ENCODE measurements at places on chromosomes 6 and 20.

- DNase-seq = no peak
Measured at GRCh38 chr20:38197619-38198018, 32.5 kb upstream of the TGM2 start.

DNA sequence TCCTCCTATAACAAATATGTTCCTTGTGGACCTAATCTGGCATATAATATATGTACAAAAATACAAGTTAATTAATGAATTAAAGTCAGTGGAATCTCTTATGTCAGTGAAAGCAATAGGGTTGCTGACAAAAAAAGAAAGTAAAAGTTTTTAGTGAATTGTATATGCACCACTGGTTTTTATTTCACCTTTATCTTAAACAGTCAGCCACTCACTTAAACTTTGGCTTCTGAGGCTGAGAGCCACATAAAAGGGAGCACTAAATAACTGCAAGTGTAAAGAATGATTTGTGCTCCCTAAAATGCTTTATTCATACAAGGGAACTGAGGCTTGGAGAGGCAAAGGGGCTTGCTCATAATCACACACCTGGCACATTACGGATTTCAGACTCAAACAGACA, 9.9 kb upstream of the F13A1 start:
- no peak for DNase-seq

GRCh38 chr20:25023356-25023755, 30.8 kb upstream of the APMAP start:
- DNase-seq = no peak

GRCh38 chr6:3039384-3039783, 28.9 kb upstream of the RIPK1 start:
- DNase-seq = no peak

DNA sequence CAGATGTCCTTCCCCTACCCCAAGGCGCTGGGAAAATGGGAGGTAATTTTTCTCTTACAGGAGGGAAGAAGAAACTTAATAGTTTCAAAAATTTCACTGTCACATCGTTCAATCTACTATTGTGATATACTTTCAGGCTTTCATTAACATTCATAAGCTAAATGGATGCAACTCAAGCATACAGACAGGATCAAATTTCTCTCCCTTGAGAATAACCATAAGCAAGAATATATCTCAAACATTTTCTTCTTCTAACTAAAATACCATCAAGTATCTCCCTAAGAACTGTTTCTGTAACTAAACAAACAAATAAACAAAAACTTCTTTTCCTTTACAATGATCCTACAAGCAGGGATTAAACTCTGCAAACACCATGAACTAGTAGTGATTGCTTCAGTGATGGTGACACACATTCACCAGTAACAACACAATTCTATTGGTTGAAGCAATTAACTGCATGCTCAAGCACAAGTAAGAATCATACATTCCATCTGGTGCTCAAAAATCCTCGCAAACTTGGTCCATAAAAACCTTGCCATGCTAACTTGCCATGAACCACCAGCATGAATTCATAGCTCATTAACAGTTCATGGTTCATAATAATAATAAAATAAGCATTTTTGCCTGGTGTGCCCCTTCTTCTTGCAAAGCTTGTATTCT, 183.8 kb downstream of the PTPRK start:
- DNase-seq = no peak

GRCh38 chr6:80641591-80641990, 535.1 kb downstream of the BCKDHB start:
- DNase-seq = no peak

GRCh38 chr6:46011188-46012085, 4.2 kb downstream of the CLIC5 start:
- DNase-seq = no peak

DNA sequence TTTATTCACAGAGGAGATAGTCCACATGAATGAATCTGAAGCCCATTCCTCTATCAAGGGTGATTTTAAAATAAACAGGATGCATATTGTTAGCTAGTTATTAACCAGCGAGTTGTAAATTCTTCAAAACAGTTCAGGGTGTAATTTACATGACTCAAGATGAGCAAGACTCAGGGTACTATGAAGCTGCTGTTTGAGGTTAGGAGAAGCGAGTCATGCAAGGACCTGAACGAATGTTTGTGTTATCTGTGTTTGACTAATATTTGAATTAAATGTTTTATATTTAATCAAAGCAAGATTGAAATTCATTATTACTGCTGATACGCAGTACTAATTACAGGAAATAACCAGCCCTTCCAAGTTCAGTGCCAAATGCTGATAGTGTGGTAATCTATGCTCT, 191.1 kb downstream of the SAMD5 start:
- no peak for DNase-seq

DNA sequence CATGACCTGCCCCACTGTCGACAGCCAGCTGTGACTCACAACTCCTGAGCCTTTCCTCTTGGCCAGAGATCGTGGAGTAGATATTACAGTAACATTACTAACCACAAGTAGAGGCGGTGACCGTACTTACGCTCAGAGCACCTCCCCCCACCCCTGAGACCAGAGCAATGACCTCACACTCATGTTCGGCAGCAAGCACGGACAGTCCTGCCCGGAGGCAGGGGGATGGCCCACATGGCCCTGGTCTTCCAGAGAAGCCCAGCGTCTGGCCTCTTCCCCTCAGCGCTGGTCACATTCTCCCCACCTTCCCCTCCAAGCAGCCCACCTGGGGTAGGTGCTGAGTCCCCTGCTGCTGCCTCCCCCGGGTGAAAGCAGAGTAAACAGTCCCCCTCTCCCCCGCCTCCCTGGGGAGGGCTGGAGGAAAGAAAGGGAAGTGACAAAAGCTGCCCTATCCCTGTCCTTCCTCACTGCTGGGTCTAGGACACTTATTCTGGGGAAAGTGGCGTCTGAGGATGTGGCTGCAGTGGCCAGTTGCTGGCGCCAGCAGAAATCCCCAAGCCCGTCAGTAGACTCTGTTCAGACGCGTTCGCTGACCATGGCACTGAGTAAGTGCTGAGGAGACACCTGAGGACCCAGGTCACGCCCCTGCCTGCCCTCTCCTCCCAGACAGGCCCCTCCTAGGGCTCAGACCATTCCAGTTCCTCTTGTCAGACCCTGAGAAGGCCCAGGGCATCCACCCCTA, 68.5 kb downstream of the MRPL14 start:
- no peak for DNase-seq

DNA sequence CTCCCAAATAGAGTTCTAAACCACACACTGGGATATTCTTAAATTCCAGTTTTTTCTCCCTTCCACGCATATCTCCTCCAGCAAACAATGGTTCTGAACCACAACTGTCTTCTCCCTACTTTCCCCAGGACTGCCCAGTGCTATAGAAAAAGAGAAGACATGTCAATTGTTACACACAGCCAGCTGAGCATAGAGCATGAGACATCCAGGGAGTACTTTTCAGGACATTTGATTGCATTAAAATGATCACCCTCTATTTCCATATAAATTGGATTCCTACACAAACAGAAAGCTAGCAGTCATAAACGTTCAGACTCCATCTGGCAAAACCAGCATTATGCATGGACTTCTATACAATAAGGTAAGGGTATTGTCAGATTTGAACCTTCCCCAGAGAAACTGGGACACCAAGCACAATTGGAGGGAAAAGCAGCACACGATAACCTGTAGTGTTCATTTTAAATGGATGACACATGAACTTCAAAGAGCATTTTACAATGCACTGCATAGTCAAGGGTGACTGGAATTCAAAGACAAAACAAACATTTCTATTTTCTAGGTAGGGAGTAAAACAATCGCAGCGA, 93.1 kb upstream of the HEY2 start:
- DNase-seq = no peak

- DNase-seq = no peak
Measured at GRCh38 chr6:169906004-169906687, 154.7 kb downstream of the ERMARD start.

DNA sequence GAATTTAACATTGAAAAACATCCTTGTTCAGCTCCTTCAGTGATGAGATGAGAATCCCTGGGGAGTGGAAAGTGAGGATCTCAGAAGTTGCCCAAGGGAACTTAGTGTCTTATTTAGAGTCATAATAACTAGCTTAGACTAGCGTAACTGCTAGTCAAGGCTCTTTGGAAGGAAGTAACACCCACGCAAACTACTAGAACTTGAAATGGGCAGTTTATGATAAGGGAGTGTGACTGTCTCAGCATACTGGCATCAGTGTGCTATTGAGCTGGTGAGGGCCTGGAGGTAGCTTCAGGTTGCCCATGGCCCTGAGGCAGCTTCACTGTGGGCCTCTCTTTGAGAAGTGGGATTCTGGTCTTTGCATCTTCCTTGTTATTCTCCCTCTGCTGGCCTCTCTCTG, 40.1 kb downstream of the SLX4IP start:
- no peak for DNase-seq

DNA sequence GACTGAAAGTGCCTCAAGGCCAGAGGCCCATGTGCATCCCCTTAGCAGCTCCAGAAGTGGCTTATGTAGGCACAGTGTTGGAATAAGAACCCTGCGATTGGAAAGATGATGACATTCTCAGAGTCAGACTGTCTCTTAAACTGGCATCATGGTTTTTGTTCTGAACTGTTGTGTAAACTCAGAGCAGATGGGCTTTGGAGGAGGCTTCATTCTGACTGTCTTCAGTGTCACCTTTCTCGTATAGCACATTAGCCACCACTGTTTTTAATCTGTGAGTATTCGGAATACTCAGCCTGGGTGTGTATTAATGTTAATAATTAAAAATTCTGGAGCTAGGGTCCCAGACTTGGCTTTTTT, 140.9 kb downstream of the JARID2 start:
- no peak for DNase-seq

DNA sequence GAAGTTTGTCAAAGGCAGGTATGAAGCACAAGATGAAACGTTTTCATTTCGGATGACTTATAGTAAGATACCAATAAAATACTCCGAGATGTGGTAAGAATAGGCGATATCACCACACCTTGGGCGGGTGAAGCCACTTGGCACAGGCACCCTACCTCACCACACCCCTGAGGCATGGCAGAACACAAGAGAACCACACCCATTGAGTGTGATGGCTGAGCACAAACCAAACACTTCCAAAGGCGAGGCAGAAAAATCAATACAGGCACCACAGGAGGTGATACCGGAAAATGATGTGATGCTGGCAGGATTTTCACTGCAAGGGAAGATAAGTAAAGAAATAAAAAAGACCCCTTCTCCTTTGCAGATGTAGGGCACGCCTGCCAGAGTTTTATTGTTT, 332.9 kb upstream of the PRDM1 start:
- DNase-seq = no peak

DNA sequence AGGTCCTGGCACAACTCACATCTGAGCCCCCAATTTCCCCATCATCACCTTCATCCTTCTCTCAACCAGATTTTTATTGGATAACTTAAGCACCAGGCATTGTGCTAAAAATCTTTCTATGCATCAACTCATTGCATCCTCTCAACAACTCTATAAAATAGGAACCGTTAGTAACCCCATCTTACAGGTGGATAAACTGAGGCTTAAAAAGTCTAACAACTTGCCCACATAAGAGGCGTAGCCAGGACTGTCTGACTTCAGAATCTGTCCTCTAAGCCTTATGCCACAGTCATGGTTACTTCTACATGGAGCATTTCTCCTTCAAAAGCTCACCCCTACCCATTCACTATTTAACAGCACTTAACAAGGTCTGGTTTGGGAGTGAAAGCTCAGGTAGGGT, 51.1 kb downstream of the PPP1R16B start:
- DNase-seq = no peak

DNA sequence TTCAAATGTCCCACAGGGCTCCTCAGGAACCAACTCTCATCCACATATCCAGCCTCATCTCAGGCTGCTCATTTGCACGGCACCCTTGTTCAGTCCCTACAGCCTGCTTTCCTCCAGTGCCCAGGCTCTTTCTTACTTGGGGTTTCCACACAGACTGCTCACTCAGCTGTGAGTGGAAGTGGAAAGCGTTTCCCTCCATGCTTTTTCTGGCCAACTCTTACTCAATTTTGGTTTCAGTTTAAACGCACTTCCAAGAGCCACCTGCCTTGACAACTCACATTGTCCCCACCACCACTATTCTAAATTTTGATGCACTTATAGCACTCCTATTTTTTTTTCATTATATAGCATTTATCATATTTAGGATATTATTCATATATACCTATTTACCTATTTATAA, 367.1 kb downstream of the PKHD1 start:
- DNase-seq = no peak

DNA sequence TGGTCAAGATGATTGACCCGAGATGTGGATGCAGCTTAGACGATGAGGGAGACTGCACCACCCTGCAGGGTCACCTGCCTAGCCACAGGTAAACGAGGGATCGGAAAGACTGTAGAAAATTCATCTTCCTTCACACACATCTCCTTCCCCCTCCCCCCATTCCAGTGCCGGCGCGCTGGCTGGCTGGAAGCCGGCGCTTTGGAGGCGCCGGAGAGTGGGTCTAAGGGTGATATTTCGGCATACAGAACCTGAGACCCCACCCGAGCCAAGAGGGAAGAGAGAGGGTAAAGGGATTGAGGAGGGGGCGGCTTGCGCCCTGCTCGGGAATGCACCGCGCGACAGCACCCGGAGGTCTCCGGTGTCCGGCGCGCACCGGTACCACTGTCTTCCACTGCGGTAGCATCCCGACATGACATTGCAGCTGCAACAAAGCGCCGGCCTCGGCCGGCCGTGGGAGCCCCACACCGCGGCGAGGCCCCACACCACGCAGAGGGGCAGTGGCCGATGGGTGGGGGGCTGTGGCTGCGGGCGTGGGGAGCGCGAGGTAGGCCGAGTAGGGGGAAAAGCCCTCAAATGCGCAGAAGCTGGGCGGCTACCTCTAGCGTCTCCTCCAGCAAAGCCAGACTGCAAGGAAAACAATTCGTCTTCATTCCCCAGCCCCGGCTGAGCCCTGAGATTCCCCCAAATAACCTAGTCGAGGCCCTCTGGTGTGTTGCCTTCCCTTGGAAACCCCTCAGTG, 984 bp downstream of the TNFRSF21 start:
- no peak for DNase-seq

DNA sequence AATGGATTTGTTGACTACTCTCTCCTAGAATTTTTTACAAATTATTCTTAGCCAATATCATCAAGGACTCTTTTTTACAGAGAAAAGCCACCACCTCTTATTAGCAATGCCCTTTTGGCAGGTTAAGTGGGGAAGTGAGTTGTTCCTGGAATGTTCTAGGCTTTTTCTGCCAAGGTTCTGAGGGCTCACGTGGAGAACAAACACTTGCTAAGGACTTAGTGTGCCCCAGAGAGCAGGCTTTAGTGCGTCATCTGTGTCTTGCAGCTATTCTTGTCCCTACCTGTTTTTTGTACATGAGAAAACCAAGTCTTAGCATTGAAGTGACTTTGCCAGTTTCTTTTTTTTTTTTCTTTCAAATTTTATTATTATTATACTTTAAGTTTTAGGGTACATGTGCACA, 33.5 kb downstream of the CFAP61 start:
- no peak for DNase-seq
